ENCODE measurements at places on chromosomes 3 and 15.
A peak's percentile ranks its signal among the peaks of the same experiment; 100 is the strongest.

DNA sequence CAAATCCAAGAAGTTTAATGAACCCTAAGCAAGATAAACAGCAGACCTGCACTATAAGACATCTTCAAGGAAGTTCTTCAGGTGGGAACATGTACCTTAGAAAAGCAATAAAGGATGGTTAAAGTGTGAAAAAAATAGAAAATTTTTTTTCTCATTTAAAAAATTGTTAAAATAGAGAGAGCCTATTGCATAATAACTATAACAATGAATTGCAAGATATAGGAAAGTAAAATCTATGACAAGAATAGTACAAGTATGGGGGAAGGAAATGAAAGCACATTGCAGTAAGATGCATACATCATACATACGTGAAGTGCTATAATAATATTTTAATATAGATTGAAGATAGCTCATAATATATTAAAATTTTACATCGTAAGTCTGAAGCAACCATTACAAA, 310.1 kb upstream of the KCNMB2 start:
- DNase-seq, result no peak

DNA sequence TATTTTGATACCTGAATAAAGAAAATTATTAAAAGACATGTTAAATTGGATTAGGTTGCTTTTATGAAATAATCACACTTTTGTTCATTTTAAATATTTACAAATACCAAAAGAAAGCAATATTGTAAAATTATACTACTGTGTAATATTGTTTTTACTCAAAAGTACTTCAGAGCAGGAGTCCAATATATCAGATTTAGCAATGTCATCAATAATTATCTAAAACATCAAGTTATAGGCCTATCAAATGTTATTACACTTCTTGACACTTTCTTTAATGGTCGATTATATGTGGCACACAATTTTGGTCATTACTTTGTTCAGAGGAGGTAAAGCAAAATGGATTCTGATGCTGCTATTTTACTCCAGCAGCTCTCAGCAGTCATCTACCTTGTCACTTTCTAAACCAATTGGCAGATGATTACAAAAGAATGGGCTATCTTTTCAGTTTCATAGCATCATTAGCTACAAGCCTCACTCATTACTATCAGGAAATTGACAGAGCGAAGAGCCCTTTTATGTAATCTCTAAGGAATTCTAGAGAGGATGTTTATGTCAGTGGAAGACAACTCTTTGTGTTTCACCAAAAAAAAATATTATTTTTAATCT, 318.6 kb downstream of the PLOD2 start:
- DNase-seq, result no peak

- DNase-seq, result no peak
Observed at GRCh38 chr3:54888162-54888561, 39.7 kb downstream of the LRTM1 start.

DNA sequence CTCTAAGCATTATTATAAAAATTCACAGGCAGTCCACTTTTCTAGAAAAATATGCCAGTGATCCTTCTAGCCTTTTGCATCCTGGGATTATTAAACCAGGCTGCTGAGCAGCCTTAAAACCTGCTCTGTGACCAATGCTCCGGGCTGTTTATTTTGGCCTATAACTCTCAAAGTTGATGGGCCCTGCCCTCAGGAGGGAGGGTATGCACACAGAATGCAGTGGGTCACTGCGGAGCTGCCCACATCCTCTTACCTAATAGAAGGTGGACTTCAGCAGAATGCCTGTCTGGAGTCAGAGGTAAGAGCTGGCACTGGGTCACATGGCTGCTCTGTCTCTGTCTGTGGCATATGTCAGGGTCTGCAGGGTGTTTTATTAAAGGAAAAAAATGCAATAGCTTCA, 26.0 kb downstream of the CPNE4 start:
- no peak for DNase-seq

DNA sequence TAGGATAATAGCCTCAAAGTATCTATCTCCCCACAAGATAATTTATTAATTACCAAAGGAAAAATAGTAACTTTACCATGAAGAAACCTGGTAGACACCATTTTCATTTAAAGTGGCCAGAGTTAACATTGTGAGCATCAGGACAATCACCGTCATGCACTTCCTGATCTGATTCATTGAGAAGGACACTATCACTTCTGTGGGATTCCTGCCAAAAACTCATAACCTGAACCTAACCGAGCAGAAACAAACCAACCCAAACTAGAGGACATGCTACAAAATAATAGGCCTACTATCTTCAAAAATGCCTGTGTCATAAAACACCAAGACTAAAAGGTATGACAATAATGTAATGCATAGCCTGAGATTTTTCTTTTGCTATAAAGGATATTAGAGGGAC, 39.0 kb downstream of the FSIP1 start:
- no peak for DNase-seq

GRCh38 chr15:26128611-26129140, 265.5 kb upstream of the ATP10A start:
- DNase-seq, result no peak

DNA sequence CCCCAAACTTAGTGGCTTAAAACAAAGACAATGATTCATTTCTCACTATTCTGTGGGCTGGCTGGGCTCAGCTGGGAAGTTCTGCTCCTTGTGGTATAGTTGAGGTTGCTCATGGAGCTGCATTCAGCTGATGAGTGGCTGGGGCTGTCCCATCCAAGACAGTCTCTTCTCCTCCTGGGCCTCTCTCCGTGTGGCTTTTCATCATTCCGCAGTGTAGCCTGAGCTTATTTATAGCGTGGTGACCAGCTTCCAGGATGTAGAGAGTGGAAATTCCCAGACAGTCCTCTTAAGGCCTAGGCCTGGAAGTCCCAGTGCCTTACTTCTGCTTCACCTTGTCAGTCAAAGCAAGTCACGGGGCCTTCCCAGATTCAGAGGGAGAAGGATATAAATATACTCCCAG, 136.7 kb upstream of the DAZL start:
- no peak for DNase-seq

- no peak for DNase-seq
Observed at GRCh38 chr3:127774647-127775046, 47.7 kb downstream of the MGLL start.

DNA sequence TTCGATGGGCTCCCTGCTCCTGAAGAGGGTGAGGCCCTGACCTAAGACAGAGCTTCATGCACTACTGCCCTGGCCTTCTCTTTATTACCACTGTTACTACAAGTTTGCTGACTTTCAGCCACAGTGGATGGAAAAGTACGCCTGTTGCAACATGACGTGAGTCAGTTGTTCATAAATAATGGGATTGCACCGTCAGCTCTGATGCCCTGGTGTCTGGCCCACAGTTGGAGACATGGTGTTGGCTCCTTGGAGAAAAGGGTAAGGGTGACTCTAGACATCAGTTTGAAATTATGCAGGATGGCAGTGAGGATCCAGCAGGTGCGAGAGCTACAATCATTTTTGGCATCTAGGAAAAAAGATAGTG, 5.5 kb downstream of the PAQR5 start:
- no peak for DNase-seq

DNA sequence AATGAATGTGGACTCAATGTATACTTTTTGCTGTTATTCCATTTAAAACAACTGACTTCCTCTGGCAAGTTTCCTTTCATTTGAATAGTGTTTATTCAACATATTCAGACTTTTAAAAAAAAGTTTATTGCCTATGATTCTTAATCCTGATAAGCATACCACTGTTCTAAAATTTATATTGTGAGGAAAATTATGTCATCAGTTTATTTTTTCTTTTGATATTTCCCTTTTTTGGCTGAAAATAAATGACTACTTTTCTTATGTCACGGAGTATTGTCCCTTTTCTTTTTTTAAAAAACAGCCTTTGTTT, 109.5 kb downstream of the CDIN1 start:
- no peak for DNase-seq

- DNase-seq, result no peak
Observed at GRCh38 chr3:148861277-148861869, 3.7 kb upstream of the CPA3 start.

DNA sequence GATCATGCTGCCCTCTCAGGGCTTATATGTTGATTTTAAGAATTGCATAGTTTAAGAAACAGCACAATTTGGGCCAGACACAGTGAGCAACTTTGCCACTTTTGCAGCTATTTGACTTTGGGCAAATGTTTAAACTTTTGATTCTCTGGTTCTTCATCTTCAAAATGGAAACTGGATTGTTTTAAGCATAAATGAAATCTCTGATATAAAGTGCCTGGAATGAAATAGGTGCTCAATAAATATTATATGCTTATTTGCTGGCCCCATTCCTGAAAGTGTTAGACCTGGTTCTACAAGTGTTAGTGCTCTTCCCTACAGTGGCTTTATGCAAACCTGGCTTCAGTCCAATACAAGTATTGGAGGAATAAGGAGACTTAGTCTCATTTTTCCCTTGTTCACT, 33.1 kb upstream of the TSC22D2 start:
- no peak for DNase-seq

- no peak for DNase-seq
Observed at GRCh38 chr15:76146812-76147211, 87.0 kb downstream of the TMEM266 start.

DNA sequence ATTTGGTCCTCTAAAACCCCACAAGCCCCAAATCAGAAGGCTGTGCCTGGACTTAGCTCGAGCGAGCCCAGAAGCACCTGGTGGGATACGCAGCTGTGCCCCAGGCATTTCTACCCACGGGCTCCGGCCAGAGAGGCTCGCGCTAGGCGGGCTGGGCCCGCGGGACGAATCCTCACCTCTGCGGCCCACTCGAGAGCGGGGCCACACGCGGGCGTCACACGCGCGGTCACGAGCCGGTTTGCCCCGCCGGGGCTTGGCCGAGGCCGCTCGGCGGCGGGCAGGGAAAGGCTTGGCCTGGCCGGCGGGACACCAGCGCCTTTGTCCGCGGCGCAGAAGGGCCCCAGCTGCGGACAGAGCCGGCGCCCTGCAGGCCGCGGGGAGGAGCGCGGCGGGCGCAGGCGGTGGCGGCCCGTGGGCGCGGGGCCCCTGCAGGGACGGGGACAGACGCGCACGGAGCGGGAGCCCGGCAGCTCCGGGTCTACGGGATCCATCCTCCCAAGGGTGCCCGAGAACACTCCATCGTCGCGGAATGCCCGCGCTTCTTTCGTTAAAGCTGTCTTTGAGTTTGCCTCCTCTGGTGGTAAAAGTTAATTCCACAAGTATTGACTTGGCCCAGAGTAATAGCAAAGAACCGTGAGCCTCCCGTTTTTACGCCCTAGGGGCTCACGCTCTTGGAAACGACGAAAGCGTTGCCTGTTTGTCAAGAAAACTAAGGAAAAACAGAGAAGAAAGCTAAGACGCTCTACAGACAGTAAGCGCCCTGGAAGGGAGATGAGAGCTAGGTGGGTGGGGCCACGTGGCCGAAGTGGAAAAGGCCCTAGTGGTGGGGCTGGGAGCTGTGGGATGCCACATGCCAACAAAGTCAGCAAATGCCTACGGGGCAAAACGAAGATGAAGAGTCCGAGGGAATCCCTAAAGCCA, 26.4 kb downstream of the TYRO3 start:
- peak; percentile 59 for DNase-seq

DNA sequence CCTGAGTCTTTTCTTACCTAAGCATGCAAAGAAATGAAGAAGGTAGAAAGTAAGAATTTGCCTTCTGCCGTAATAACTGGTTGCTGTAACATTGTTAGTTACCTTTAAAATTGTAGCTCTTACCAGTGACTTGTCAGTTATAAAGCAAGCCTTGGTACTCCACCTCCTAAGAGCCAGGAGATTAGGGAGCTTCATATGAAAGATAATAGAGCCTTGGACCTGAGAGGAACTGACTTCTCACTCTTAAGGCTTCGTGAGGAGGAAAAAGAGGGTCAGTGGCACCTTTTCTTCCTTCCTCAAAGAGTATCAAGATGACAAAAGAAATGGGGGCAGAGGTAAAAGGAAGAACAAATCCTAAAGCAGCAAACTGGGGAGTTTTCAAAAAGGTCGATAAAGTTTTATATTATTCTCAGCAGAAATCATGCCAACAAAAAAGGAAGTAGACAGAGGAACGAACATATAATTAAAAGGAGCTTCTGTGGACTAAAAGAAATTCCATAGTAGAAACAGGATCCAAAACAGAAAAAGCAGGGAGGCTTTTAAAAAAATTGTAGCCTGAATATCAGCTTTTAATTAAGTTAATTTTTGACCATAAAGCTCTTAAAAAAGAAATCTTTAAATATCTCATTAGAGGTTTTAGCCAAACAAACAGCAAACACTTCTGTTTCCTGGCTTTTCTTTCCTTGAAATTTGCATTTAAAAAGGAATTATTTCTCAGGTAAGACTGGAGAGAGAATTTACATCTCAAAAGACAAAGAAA, 847.1 kb upstream of the ALCAM start:
- no peak for DNase-seq

GRCh38 chr15:73598530-73599160, 34.5 kb downstream of the NPTN start:
- DNase-seq, result no peak

DNA sequence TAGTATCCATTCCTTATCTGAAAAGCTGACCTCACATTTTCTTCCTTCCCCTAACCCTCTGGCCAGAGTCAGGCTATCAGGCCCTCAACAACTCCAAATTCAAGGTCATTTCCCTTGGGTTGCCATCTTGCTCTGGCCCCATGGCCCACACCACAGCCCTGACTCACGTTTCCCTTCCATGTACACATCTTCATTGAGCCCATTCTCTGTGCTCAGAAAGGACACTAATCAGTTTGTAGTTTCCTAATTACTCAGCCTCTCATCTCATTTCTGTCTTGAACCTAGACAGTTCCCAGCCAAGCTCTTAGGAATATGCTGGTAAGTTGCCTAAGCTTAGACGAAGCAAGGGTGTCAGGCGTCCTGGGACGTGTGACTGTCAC, 14.9 kb downstream of the TGM5 start:
- no peak for DNase-seq

GRCh38 chr3:121624147-121624899, 31.1 kb downstream of the FBXO40 start:
- DNase-seq, result no peak

- DNase-seq, result no peak
Observed at GRCh38 chr15:90641581-90642463, 75.3 kb upstream of the BLM start.

Measured in head of caudate nucleus (tissue), 42 donors.